ENCODE measurements at places on chromosomes 2 and 18.

DNA sequence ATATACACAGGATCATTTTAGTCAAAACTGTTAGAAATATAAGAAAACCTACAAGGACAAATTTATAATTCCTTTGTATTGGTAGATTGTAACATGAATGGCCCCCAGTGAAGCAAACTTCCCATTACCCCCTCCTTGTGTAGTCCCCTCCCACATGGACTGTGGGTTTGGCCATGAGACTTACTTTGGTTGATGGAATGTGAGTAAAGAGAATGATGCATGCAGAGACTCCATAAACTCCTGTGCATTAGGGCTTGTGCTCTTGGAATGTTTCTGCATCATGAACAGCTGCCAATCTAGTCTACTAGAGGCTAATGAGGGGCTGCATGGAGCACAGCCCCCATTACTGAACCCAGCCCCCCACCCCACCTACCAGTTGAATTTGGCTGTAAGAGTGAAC, 8.3 kb upstream of the TGFA start:
- no peak for DNase-seq

DNA sequence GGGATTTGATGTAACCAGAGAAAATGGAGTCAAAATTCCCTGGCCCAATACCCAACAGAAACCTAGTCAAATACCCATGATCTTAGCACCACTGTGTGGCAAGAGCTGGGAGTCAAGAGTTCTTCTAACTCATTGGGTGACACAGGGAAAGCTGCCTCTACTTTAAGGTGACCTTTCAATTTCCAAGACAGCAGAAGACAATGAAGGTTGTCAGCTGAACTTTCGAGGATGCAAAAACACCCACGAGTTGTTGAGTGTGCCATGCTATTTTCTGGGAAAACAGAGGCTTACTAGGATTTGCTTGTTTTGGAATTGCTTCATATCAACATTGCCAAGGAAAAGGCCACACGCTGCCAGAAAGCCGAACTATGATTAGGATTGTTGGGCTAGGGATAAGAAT, 61.6 kb upstream of the CYRIA start:
- DNase-seq = no peak

DNA sequence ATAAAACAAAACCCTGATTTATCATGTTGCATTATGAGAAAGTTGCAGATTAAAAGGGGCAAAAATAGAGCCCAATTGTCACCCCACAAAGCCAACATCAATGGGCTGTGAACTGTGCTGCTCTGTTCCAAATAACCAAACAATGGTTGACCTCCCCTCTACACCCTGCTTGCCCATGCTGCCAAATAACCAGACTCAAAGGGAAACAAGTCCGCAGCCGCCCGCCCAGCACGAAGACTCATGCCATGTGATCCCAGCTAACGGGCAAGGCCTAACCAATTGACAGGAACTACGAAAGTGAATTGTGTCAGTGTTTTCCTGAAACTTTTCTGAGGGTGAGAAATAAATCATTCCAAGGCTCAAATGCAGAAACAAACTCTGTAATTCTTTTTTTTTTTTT, 97.9 kb upstream of the RIOK3 start:
- DNase-seq = no peak

- DNase-seq = no peak
Observed at GRCh38 chr2:28362991-28363521, 29.6 kb upstream of the FOSL2 start.

GRCh38 chr2:1907291-1907690, 163.0 kb upstream of the PXDN start:
- no peak for DNase-seq

DNA sequence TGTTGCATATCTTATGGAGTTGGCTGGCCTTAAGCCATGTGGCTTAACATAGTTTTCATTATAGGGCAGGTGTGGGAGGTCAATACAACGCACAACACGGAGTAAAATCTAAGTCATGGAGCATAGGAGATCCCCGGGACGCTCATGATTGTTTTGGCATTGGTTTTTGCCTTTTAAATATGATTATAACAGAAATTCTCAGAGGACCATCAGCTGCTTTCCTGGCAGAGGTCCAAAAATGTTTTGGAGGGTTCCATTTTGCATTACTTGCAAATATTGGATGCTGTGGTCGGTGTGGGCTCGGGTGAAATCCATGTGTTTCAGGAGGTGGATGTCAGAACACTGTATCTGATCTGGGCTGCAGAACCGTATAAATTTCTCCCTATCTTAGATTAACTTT, 3.4 kb downstream of the NCOA1 start:
- no peak for DNase-seq

GRCh38 chr2:53437371-53437770, 330.2 kb upstream of the CHAC2 start:
- DNase-seq = no peak

DNA sequence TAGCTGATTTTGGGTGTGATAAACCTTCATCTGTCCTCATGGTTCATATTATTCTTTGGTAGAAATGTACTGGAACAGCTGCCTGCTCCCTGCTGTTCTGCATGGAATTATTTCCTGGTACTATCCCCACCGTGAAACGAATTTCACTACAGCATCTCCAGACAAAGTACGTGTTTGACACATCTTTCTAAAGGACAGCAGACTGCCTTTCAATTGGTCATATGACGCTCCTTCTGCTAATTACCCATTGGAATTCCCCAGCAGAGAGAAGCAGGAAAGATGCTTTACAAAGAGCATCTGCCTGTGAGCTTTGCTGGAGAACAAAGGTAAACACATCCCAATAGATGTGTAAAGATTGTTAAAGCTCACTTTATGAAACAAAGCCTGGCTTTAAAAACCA, 4.4 kb upstream of the RFX8 start:
- DNase-seq = no peak

- no peak for DNase-seq
Observed at GRCh38 chr2:175175320-175175719, 6.2 kb downstream of the ATP5MC3 start.

- DNase-seq = no peak
Observed at GRCh38 chr2:105912081-105912480, 167.4 kb downstream of the NCK2 start.

DNA sequence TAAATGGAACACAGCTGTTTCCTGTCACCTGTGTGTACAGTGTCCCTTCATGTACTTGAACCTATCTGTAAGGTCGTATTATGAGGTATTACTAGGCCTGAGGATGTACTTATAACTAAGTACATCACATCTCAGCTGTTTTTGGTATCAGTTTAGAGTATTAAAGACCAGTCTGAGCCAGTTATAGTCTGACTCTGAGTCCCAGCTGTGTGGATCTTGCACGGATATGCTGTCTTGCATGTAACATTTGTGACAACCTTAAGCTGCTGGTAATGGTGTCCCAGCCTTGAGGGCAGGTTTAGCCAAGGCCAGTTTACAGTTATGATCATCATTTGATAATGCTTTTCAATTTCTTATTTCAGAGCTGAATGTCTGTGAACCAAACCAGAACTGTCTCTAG, 496.3 kb downstream of the SLC4A3 start:
- no peak for DNase-seq

DNA sequence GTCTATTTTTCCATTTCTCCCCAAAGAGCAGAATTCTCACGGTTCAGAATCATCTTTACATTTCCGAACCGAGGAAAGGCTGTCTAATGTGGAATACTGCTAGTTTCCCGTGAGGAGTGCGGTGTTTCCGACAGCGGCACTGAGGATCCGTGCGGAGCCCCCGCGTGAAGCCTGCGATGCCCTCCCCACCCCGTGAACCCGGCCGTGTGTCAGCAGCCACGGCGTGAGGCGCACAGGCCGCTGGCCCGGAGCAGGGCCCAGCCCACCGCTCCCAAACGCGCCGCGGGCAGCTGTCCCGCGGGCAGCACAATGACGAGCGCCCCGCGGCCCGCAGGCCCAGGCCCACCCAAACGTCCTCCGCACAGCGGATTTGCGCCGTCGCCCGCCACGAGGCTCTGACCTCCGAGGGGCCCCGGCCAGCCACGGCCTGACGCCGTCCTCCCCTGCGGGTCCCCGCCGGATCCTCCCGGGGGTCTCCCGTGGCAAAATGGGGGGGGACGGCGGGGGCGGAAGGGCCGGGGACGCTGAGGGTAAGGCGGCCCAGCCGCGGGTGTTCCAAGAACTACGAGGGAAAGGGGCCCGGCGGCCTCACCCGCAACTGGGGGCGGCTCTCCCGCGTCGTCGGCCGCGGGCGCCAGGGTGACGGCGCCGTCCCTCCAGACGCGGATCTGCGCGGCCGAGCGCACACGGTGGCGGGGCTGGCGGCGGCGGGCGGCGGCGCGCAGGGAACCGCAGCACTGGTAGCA, 796 bp downstream of the SPIRE1 start:
- DNase-seq = peak; percentile 58

GRCh38 chr2:71101656-71102055, 28.4 kb downstream of the MCEE start:
- DNase-seq = no peak

DNA sequence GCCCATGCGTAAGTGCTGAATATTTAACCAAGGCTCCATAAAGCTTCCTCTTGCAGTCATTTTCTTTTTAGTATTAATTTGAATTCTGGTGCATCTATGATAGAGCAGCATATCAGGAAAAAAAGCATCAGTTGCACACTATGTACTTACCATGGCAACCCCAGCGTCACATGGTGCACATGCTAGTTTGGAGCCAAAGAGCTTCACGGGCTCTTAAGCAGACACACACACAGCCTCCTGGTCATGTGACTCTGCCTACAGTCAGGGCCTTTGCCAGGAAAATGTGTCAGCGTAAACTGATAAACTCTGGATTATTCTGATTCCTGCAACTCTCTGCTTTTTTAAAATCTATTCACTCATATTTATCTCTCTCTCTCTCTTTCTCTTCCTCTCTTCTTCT, 30.2 kb downstream of the NYAP2 start:
- DNase-seq = no peak

- no peak for DNase-seq
Observed at GRCh38 chr2:219792446-219792845, 165.0 kb downstream of the SLC4A3 start.

GRCh38 chr2:217890445-217890844, 112.3 kb downstream of the TNS1 start:
- peak; percentile 53 for DNase-seq

GRCh38 chr2:215238485-215239098, 73.3 kb upstream of the ATIC start:
- DNase-seq = no peak

- DNase-seq = no peak
Observed at GRCh38 chr18:35132021-35132902, 91.0 kb downstream of the MAPRE2 start.

All from left ventricle myocardium inferior (tissue), 1 donor.